Hindlimb muscle (tissue), 1 donor: ENCODE measurements at places on chromosomes 5 and 9. TPM values are rescaled to one million over a fixed set of nuclear protein-coding genes. Genes with fewer than 3 reads are reported as not detected.

- no peak for DNase-seq
These were observed 7.3 kb downstream of the SRFBP1 start for GRCh38 chr5:121968910-121969607.

DNA sequence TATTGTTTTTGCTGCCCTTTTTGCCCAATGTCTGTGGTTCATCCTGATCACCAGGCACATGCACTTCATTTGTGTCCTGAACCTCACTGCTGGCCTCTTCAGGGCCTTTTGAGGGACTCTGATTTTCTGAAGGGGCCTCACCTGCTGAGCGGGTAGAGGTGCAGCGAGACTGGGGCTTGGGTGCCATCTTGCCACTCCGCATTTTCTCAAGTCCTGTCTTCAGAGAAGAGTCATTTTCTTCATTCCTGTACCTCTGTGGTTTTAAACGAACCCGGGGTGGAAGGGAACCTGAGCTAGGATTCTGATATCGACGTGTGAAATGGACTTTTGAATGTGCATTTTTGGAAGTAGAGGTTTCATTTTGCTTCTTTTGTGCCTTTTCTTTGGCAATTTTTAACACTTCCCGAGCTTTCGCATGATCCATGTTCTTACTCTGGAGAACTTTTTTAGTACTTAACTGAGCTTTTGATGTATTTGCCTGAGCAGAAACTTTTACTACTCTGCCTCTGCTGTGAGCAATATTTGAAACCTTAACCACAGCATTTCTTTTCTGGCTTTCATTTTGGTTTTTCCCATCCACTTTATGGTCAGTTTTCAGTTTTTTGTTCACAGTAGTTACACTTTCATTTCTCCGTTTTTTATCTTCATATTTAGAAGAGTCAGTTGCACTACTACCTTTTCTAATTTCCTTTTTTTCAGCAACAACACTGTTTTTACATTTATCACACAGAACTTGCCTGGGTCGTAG, 26.1 kb downstream of the PWWP2A start:
- no peak for DNase-seq

- no peak for DNase-seq
These were observed 8.0 kb downstream of the SPARC start for GRCh38 chr5:151678713-151679112.

- DNase-seq, result no peak
These were observed 14.7 kb downstream of the DNAJC25 start for GRCh38 chr9:111645806-111646205.

DNA sequence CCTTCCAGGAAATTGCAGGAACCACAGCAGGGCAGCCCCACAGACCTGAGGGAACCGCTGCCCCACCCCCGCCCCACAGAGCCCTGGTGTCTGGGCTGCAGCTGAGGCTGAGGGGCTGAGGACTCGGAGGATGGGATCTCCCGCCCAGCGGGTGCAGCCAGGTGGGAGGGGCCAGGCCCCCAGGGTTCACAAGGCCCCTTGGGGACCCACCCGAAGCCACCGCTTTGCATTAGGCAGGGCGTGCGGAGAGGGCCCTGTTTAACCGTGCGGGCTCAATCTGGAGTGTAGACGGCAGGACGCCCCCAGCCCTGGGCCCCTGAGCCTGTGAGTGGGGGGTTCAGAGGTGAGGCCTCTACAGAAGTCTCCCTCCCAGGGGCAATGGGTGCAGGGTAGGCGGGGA, 10.8 kb downstream of the NOTCH1 start:
- no peak for DNase-seq

GRCh38 chr5:2700876-2701275, 50.6 kb downstream of the IRX2 start:
- no peak for DNase-seq

DNA sequence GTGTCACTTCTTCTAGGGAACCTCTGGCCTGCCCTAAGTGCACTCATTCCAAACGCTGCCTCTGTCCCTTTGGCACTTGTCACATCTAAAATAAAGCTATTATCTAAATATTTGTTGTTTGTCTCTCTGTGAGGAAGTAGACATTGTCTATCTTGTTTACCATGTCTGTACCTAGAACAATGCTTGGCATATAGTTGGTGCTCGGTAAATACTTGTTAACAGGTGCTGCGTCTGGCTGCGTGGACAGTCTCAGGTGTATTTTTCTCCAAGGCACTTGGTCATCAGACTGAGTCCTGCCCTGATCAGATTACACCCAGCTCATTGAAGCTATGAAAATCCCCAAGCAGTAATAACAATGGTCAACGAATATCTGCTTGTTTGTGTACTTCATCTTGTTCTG, 174.9 kb upstream of the SMIM23 start:
- no peak for DNase-seq

DNA sequence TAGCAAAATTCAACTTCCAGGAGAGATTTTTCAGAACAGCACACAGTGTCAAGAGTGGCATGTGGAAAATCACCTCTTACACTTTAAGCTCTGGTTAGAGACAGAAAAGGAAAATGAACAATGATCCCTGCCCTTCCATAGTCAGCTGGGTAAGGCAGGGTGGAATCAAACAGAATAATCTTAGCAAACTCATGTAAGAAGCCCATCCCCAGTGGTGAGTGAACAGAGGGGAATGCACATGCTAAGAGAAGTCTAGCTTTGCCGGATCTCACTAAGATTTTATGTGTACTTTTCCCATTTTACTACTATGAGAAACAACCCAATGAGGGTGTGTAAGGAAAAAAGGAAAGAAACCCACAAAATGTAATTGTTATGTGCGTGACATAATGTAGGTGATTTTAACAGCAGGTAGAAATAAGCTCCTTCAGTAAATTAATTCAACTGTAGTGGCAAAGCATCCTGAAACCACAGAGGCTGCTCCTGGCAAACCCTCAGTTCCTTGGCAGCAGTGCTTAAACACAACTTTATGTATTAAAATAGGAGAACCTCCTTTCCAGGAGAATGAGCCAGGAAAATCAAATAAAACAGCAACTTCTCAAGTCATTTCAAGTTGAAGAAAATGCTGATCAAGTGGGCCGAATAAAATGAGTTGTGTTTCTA, 366.0 kb upstream of the TRPC7 start:
- DNase-seq, result peak; percentile 46

DNA sequence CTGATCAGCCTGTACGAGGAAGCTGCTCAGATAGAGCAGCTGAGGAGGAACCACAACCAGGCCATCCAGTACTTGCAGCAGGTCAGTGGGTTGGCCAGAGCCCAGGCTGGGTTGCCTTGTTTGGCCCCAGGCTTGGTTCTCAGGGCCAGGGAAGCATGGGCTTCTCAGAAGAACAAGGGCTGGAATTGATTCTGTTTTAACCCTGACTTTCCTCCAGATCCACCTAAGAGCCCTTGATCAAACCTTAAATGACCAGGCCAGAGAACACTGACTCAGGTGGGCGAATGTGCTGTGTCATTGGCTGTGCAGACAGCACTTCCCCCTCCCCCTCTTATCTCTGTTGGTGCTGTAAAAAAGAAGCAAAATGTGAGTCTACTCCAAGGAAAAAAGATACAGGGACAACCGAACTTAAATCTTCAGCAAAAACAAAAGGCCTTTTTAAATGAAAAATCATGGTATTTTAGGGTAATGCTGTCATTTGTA, 28.1 kb downstream of the TTC23L start:
- DNase-seq, result no peak

DNA sequence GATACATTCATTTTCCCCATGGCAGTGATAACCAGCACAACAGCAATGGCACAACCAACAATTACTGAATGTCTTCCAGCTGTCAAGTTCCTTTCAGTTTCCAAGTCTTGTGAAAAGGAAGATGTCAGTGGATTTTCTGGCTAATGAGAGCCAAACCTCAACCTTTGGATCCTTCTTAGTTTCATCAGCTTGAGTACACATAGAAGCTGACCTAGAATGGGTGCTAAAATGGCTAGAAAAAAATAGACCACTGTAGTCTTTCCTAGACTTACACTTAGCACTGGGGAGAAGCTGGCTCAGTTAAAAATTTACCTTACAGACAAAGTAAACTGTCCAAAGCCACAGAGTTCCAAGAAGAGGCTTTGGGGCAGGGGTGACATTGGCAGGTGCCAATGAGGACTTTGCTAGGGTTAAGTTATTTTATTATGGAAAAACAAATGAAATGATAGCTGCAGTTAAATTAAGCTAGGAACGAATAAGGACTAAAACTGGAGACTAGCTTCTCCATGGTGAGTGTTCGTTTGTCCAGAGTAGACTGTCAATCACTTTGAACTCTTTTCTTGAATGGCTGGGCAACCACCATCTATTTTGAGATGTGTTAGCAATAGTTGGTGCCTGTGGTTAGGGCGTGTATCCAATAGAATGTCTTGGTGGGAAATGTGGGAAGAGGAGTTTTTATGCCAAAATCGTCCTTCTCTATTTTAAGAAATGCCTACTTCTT, 25.9 kb upstream of the TXN start:
- no peak for DNase-seq

- DNase-seq, result no peak
These were observed 429 bp upstream of the ARL10 start for GRCh38 chr5:176364765-176365350.

DNA sequence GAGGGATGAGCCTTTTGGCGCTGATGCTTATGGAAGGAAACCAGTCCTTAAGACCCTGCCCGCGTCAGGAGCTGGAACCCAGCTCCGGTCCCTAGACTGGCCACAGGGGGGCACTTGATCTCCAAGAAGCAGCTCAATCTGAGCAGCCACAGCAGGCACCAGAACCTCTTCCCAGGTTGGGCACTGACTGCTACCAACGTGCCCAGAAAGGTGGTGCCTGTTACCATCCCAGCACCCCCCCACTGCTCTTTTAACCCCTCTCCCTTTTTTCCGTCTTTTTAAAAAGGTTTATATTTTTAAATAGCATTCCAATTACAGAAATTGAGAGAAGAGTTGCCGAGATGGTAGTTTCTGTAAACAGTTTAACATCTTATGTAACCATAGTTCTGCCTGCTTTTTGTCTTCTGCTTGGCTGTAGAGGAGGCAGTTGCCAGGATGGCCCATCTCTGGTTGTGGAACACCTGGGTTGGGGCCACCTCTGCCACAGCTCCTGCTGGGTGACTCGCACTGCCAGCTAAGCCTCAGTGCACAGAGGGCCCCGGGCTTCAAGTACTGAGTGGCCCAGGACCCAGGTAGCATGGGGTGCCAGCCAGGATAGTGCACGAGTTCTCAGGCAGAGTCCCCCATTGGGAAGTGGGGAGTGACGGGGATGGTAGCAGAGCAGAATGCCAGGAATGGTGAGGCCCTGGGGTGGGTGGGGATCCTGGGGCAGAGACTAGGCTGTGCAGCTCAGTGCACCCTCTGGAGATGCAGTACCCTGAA, 62.8 kb downstream of the PFDN1 start:
- DNase-seq, result no peak

DNA sequence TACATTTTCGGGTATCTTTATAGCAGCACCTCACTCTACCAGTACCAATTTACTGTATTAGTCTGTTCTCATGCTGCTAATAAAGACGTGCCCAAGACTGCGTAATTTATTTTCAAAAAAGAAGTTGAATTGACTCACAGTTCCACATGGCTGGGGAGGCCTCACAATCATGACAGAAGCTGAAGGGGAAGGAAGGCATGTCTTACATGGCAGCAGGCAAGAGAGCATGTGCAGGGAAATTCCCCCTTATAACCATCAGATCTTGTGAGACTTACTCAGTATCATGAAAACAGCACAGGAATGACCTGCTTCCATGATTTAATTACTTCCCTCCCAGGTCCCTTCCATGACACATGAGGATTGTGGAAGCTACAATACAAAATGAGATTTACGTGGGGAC, 602.6 kb upstream of the DAB2 start:
- no peak for DNase-seq

DNA sequence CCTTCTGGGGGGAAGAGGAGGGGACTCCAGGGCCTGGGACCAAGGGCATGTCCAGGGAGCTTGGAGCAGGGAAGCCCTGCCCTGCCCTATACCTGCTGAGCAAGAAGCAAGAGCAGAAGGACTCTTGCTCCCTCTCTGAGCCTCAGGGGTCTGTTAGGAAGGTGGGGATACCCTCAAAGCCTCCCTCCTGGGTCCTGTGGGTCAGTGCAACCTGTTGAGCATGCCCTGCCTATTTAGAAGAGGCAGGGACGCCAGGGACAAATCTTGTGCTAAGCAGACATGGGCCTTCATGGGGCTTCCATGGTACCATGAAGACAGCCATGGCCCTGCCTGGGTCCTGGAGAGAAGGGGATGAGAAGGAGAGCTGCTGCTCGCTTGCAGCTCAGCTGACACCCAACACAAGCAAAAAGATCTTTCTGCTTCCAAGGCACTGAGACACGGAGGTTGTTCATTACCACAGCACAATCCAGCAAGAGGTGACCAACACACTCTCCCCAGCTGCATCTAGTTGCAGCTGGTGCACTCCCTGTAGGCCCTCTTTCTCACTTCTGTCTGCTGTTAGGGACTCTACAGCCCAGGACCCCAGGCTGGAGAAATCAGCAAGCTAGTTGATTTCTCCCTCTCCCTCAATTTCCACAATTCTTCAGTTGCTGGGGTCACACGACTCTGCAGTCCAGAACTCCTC, 39.3 kb downstream of the C9orf50 start:
- DNase-seq, result no peak

DNA sequence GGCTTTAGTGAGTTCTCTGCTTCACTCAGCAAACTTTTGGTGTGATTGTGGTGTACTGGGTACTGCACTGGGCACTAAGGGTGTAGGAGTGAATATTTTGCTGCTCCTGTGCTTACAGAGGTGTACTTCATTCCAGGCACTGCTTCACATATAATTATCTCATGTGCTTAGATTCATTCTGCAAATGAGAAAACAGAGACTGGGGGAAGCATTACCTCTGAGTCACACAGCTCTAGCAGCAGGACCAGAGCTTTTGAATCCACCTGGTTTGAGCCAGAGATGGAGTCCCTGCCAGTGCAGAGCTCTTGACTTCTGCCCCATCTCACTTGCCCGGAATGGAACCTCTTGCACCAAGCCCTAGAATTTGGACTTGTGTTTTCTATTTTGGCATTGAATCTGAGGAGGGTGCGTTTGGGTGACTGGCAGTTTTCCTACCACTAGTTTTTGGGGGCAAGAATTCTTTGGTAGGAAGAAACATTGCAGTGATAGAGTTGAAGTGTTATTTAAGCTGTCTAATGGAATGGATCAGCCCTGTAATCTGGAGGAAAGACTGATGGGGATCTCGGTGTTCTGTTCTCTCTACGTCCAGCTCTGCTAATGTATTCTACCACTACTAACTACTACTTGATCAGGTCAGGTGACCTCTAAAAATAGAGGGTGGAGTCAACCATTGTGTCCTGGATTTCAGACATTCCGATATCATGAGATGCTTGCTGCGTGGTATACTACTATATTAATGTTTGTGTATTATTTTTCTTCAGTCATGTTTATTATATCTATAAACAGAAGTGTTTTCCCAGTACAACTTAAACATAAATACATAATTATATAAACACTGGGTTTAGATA, 2.5 kb downstream of the ARHGAP26 start:
- DNase-seq, result no peak

DNA sequence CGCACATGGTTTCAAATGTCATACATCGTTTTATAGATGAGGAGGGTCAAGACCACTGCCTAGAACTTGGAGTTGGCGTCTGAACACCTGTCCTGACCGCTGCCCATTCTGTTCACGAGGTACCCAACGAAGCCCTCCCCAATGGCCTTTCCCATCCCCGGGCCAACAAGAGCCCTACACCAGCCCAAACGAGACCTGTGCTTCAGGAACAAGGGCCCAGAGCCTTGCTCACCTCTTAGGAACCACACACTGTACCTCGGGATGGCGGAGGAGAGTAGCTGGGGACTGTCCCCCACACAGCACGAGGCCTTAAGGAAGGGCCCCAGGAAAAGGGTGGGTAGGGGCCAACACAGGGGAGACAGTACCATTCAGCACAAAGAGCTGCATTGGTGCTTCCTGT, 3.0 kb downstream of the SURF6 start:
- no peak for DNase-seq

The DEPDC1B gene
- 3.4 TPM for polyA plus RNA-seq

The SMIM33 gene
- polyA plus RNA-seq, result not detected

The CD72 gene
- 2.6 TPM for polyA plus RNA-seq

The FOXD4L4 gene
- not detected for polyA plus RNA-seq

The SLCO4C1 gene
- 4.4 TPM for polyA plus RNA-seq

The C1QTNF3 gene
- polyA plus RNA-seq, result 50.5 TPM

The KCNV2 gene
- polyA plus RNA-seq, result 0.12 TPM
